Ascending aorta (tissue), 2 donors: ENCODE measurements at places on chromosomes 3 and 15.

GRCh38 chr15:87707566-87708130 is 548.9 kb downstream of the NTRK3 start:
- no peak for DNase-seq

DNA sequence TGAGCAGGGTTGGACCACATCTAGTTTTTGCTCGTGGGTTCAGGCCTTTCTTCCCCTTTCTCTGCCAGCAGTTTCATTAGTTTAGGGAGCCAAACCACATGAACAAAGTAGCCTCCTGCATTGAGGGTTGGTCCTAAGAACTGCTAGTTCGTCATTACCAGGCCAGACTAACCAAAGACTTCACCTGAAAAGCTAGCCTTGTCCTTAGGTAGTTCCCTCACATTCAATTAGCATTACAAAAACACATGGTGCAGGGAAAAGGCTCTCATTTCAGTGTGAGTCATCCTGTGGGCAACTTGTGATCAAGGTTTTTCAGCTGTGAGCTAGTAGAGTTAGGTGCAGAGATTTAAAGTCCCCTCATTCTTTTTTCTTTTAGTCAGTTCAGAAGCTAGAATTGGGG is 279.3 kb upstream of the CTNNB1 start:
- no peak for DNase-seq

GRCh38 chr15:88230823-88231222 is 25.7 kb downstream of the NTRK3 start:
- no peak for DNase-seq

- no peak for DNase-seq
These were observed 246.5 kb downstream of the ROBO1 start for GRCh38 chr3:79521221-79521848.

DNA sequence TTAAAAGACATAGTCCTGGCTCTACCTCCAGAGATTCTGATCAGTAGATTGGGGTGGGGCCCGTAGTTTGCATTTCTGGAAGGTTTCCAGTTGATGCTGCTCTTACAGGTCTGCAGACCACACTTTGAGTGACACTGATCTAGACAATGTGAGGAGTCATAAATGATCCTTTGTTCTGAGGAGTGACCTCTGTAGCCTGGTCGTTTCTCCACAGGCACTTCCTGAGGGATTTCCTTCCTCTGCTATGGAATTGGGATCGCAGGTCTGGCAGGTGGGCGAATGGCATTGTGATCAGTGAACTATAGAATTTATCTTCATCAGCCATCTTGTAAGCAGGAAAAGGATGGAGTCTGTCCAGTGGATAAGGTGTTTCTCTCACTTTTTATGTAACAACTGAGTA is 5.5 kb downstream of the GFM1 start:
- no peak for DNase-seq

DNA sequence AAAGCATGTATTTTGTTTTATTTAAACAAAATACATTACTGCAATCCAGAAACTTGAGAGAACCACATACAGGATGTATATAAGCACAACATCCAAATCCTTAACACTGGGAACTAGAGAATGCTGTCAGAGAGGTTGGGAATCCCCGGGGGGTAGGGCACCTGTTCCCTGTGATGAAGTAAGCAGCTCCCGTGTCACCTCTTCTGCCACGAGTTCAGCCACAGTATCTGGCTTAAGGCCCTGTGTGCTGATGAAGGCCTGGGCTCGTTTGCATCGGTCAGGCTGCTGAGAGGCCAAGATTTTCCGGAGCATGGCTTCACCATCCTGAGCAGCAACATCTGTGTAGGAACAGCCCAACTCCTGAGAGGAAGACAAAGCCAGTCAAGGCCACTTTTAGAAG is 36.4 kb downstream of the EIF3J start:
- no peak for DNase-seq

GRCh38 chr3:15120986-15121385 is 22.0 kb upstream of the RBSN start:
- DNase-seq, result no peak

GRCh38 chr15:73965094-73965757 is 26.9 kb downstream of the STOML1 start:
- DNase-seq, result peak; percentile 59

- no peak for DNase-seq
These were observed 2.2 kb upstream of the PGPEP1L start for GRCh38 chr15:99009741-99010330.

GRCh38 chr3:105281989-105282388 is 84.7 kb upstream of the ALCAM start:
- DNase-seq, result no peak

GRCh38 chr3:113218011-113218680 is 6.8 kb downstream of the BOC start:
- no peak for DNase-seq

DNA sequence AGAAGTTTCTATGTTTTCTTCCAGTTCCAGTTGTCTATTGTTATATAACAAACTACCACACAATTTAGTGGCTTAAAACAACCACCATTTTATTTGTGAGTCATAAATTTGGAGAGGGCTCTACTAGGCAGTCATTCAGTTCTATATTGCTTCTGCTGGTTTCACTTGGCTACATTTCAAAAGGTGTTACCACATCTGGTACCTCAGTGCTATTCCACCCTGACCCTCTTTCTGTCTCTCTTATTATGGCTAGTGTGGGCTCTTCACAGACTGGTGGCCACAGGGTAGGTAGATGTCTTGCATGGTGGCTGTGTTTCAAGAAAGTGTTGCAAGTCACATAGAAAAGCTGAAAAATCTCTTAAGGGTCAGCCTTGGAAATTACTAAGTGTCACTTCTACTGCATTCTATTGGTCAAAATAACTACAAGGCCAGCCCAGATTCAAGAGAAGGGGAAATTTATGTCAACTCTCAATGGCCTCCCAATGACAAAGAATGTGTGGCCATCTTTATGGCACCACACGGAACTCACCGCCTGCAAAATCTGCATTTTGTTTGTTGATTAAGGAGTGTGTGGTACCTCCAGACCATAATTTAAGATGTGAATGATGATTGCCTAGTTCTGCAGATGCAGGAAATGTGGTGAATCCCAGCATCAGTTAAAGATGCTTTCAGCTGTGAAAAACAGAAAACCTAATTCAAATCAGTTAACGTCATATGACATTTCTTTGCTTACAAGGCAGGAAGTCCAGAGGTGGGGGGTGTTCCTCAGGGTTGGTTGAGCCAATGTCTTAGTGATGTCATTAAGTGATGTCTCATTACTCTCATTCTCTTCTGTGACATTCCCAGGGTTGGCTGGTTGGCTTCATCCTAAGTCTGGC is 105.8 kb upstream of the RASGRP1 start:
- no peak for DNase-seq

GRCh38 chr3:30443756-30444673 is 162.4 kb upstream of the TGFBR2 start:
- DNase-seq, result no peak

DNA sequence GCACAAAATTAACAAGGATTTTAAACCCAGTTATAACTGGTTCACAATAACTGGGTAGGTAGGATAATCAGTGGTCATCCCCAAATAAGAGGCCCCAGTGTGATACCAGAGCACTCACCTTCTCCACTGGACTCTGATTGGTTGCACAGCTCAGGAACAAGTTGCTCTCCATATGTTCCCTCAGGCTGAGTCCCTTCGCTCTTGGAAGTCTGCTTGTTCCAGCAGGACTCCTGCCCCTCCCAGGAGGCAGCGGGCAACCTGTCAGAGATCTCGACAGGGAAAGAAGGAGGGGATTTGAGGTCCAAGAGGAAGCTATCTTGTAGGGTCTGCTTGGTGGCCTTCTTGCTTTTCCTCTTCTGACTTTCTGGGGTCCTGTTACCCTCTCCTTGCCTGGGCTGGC is 51.6 kb upstream of the HEG1 start:
- no peak for DNase-seq

- no peak for DNase-seq
These were observed 246.1 kb downstream of the ZIC1 start for GRCh38 chr3:147655236-147655635.

DNA sequence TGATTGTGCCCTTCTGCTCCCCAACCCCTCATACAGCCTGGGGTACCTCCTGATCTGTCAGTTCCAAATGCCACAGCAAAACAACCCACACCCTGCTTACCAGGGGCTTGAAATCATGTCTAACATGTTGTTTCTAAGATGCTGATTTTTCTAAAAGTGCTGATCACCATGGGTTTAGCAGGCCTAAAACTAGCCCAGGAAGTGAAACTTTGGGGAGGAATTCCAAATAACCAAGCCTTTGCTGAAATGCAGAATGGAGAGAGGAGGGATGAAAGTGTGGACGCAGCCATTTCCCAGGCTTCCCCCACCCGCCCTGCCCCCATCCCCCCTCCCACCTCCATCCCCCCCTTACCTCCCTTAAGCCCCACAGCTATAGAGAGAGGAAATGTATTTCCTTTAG is 2.0 kb upstream of the HRH1 start:
- DNase-seq, result no peak

DNA sequence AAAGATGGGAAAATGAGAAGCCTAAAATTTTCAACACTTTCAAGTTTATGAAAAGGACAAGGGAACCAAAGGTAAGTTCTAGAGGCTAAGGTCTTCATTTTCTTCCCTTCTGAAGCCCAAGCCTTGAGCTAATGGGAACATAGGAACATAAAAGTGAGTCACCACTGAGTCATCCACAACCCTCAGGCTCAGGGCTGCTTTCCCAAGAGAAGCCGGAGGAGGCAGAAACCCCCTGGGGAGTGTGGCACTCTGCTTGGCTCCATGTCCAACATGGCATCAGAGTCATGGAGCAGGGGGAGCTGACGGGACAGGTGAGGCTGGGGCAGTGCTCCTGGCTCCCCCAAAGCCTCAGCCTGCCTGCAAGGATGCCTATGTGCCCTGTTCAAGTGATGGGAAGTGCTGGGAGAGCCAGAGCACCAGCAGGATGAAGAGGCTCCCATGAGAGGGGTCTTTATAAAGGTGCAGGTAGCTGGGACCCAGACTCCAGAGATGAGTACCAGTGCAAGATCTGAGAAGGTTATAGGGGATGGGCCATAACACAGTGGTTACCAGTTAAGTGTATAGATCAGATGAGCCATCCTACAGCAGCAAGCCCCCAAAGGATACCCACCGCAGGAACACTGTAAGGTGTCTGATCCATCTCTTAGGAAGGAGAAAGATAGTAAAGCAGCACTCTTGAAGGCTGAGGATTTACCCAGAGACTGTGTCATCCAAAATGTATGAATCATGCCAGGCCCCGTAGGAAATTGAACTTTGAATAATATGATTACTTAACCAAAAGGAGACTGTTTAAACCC is 31.8 kb upstream of the RYR3 start:
- DNase-seq, result peak; percentile 67

DNA sequence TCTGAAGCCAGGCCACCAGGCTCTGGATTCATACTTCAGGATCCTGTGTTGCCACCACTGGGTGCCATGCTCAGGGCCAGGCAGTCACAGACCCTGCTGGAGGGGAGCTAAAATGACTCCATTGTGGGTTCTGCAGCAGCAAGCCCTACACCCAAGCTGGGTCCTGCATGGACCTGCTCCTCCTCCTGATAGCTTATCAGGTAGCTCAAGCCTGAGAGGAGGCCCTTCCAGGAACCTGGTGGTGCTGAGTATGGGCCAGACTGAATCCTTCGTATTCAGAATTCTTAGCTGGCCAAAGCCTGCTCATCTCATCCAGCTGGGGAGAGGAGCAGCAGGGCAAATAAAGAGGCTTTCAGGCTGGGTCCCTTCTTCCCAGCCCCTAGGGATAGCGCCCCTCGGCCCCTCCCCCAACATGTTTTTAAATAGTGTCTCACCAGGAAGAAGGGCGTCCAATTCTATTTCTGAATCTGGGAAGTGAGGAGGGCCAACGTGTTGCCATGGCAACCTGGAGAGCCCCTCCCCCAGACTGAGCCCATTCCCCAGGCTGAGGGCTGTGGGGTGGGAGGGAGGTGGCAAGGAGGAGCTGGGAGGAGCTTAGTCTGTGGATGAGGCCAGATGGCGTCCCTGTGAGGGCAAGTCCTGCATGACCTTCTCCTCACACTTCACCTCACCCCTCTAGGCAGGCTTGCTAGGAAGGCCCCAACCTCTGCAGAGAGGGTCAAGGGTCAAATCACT is 11.0 kb upstream of the CAMKV start:
- no peak for DNase-seq

- DNase-seq, result peak; percentile 69
These were observed 666 bp upstream of the SEMA3F start for GRCh38 chr3:50154476-50154839.

- DNase-seq, result no peak
These were observed 25.5 kb upstream of the TP63 start for GRCh38 chr3:189605717-189606116.

- DNase-seq, result no peak
These were observed 34.5 kb upstream of the VILL start for GRCh38 chr3:37955918-37956707.

GRCh38 chr3:178439504-178439903 is 96.7 kb upstream of the KCNMB2 start:
- no peak for DNase-seq

DNA sequence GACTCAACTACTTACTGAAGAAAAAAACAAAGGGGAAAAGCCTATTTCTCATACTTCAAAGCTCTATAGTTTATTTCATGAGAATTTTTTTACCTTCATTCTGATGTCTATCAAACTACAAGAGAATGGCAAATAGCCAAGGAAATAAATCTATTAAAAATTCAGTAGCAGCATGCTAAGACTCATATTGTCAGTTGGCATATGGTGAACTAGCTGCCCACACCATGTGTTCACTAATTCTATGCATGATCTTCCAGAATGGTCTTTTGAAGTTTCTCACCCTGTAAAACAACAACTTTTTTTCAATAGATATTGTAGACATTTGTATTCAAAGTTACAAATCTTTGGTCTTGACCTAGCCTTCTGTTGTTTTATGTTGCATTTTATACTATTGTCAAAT is 386.2 kb downstream of the RSL24D1 start:
- no peak for DNase-seq

DNA sequence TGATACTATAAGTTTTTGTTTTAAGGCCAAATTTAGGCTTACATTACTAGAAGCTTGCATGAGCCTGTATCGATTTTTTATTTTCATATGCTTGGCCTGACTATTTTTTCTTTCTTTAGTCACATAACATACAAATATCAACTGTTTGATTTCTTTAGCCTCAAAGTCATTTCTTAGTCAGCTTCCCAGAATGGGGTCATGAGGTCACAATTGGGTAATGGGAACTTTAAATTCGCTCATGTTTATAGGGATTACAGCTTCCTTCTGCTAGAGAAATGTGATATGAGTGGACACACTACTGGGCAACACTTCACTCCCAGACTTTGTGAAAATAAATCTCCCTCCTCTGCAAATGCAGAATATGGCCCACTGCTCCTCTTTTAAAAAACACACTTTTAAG is 9.1 kb upstream of the TIPARP start:
- no peak for DNase-seq

GRCh38 chr3:135014566-135014965 is 219.5 kb downstream of the EPHB1 start:
- no peak for DNase-seq

GRCh38 chr3:43870844-43871626 is 180.3 kb downstream of the ABHD5 start:
- no peak for DNase-seq

DNA sequence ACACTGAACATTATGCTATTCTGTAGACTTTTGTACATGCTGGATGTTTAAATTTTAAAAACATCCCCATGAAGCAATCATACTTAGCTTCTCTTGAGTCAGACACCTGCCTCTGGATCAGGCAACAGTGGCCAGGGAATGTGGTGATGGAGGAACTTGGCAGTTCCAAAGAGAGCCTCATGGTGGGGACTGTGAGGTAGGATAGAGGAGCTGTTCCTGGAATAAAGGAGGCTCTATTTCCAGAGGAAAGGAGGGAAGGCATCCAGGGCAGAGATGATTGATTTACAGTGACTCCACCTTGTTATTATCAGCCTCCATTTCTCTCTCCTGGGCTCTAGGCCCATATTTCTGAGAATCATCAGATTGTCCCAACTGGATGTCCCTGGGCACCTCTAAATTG is 35.0 kb upstream of the ABHD17C start:
- DNase-seq, result no peak
